ENCODE measurements at places on chromosomes 11 and 22. TPM values are rescaled to one million over a fixed set of nuclear protein-coding genes. Genes with fewer than 3 reads are reported as not detected.

PRG3 gene
- not detected for total RNA-seq

OR4A47 gene
- total RNA-seq = not detected

FBLN1 gene
- 25.7 TPM for total RNA-seq

ASPHD2 gene
- 14.3 TPM for total RNA-seq

KRTAP5-11 gene
- not detected for total RNA-seq

VSIG10L2 gene
- not detected for total RNA-seq

TMEM191C gene
- total RNA-seq = 2.4 TPM

CRYBB3 gene
- total RNA-seq = not detected

SMCO4 gene
- 2.9 TPM for total RNA-seq

ACTN3 gene
- total RNA-seq = not detected

TUBA8 gene
- total RNA-seq = 2.9 TPM

KCNQ1OT1 gene
- total RNA-seq = 2.0 TPM

DMC1 gene
- 4.5 TPM for total RNA-seq

SLC15A3 gene
- 3.3 TPM for total RNA-seq

SCGB1A1 gene
- total RNA-seq = not detected

FGF3 gene
- total RNA-seq = not detected

ANO9 gene
- total RNA-seq = not detected

TREH gene
- not detected for total RNA-seq

HEPHL1 gene
- total RNA-seq = not detected

RAB3IL1 gene
- 1.6 TPM for total RNA-seq

RAG1 gene
- 0.41 TPM for total RNA-seq

TRIM22 gene
- 9.4 TPM for total RNA-seq

PRRG4 gene
- total RNA-seq = under 0.01 TPM

PEX26 gene
- total RNA-seq = 9.4 TPM

SHANK3 gene
- 4.1 TPM for total RNA-seq

OSBP gene
- 33.8 TPM for total RNA-seq

SEC14L2 gene
- total RNA-seq = 6.5 TPM

AIFM3 gene
- 4.5 TPM for total RNA-seq

FAT3 gene
- total RNA-seq = 151 TPM

FLRT1 gene
- total RNA-seq = 4.5 TPM

OR5A1 gene
- not detected for total RNA-seq

F2 gene
- total RNA-seq = not detected

MOV10L1 gene
- 3.3 TPM for total RNA-seq

SHISAL1 gene
- 20.8 TPM for total RNA-seq

OR2AT4 gene
- not detected for total RNA-seq

E2F8 gene
- 0.41 TPM for total RNA-seq

TNNT3 gene
- not detected for total RNA-seq

DDI1 gene
- total RNA-seq = not detected

OR52N4 gene
- total RNA-seq = not detected

OR52A1 gene
- total RNA-seq = under 0.01 TPM

ESAM gene
- total RNA-seq = 3.7 TPM

SLC5A12 gene
- 0.41 TPM for total RNA-seq

Measured in frontal cortex (tissue), 4 donors.